ENCODE measurements at places on chromosomes 1 and 21. TPM values are rescaled to one million over a fixed set of nuclear protein-coding genes. Genes with fewer than 3 reads are reported as not detected.

DNA sequence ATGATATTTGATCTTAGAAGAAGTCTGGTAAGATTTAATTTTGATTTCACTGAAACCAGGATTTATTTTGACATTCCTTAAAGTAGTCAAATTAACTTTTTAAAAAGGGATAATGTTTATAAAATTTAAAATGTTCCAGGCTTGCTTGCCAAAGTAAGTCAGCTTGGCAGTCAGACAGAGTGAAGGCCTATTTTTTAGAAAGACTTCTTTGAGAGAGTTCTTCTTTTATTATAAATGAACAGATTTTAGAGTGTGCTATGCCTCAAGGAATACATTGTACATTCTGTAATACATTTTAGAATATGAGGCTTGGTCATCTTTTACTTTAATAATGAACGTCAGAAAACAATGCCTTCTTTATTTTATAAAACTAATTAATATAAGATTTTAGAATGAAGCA lies 138.7 kb downstream of the DISP1 start:
- no peaks in the 10 kb centered on the region for H3K36me3 ChIP-seq
- H3K4me1 ChIP-seq = no peaks in the 10 kb centered on the region
- H3K27me3 ChIP-seq = no peaks in the 10 kb centered on the region
- no peak for DNase-seq
- no peak overlapping the region for H3K4me3 ChIP-seq

The TMEM61 gene
- total RNA-seq = not detected

The FMO3 gene
- not detected for total RNA-seq

- H3K4me1 ChIP-seq = no peaks in the 10 kb centered on the region
- no peak overlapping the region for H3K4me3 ChIP-seq
- no peaks in the 10 kb centered on the region for H3K27me3 ChIP-seq
- no peak overlapping the region for H3K27ac ChIP-seq
- no peak for DNase-seq
- H3K36me3 ChIP-seq = no peaks in the 10 kb centered on the region
These were observed 153.0 kb downstream of the KCNJ6 start for GRCh38 chr21:37763298-37763697.

GRCh38 chr1:226064816-226065248 lies 2.3 kb downstream of the H3-3A start:
- H3K36me3 ChIP-seq = peaks cover 44% of the 10 kb centered on the region
- peaks cover 40% of the 10 kb centered on the region for H3K4me1 ChIP-seq
- no peaks in the 10 kb centered on the region for H3K27me3 ChIP-seq
- peak overlapping the region; percentile 72 for H3K27ac ChIP-seq
- peak; percentile 81 for DNase-seq
- H3K4me3 ChIP-seq = peak overlapping the region; percentile 85

GRCh38 chr1:151356696-151357095 lies 9.6 kb upstream of the RFX5 start:
- no peaks in the 10 kb centered on the region for H3K4me1 ChIP-seq
- no peak overlapping the region for H3K27ac ChIP-seq
- peaks cover 10% of the 10 kb centered on the region for H3K27me3 ChIP-seq
- H3K4me3 ChIP-seq = no peak overlapping the region
- no peak for DNase-seq

DNA sequence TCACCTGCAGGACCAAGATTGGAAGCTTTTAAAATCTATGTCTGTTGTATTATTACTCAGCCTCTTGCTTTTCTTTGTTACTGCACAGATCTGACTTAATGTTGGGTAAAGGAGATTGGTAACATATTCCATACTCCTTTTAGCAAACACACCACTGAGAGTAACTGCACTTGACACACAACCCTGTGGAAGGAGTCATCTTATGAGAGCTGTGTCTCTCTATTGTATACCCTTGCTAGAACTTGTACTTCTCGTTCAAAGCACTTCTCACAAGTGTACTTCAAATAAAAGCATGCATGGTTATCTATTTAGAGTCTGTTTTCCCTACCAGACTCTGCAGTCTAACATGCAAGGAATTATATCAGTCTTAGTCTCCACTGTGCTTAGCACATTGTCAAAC lies 813.4 kb downstream of the ADGRL2 start:
- DNase-seq = no peak
- H3K4me3 ChIP-seq = no peak overlapping the region
- H3K27ac ChIP-seq = no peak overlapping the region
- no peaks in the 10 kb centered on the region for H3K4me1 ChIP-seq
- no peaks in the 10 kb centered on the region for H3K36me3 ChIP-seq
- H3K27me3 ChIP-seq = no peaks in the 10 kb centered on the region

GRCh38 chr1:5349526-5349925 lies 642.7 kb downstream of the NPHP4 start:
- H3K27ac ChIP-seq = no peak overlapping the region
- H3K4me1 ChIP-seq = no peaks in the 10 kb centered on the region
- no peaks in the 10 kb centered on the region for H3K27me3 ChIP-seq
- H3K36me3 ChIP-seq = no peaks in the 10 kb centered on the region
- DNase-seq = no peak

- DNase-seq = no peak
- H3K27me3 ChIP-seq = peaks cover 7% of the 10 kb centered on the region
- peaks cover under 1% of the 10 kb centered on the region for H3K36me3 ChIP-seq
- H3K27ac ChIP-seq = no peak overlapping the region
- H3K4me3 ChIP-seq = no peak overlapping the region
- H3K4me1 ChIP-seq = peaks cover 20% of the 10 kb centered on the region
These were observed 3.4 kb upstream of the GPX7 start for GRCh38 chr1:52598729-52599128.

- H3K27ac ChIP-seq = peak overlapping the region; percentile 5
- peaks cover 17% of the 10 kb centered on the region for H3K27me3 ChIP-seq
- no peaks in the 10 kb centered on the region for H3K36me3 ChIP-seq
- no peak overlapping the region for H3K4me3 ChIP-seq
- no peak for DNase-seq
- peaks cover 7% of the 10 kb centered on the region for H3K4me1 ChIP-seq
These were observed 27.9 kb downstream of the CDCP2 start for GRCh38 chr1:54124906-54125305.

The RAB42 gene
- not detected for total RNA-seq

DNA sequence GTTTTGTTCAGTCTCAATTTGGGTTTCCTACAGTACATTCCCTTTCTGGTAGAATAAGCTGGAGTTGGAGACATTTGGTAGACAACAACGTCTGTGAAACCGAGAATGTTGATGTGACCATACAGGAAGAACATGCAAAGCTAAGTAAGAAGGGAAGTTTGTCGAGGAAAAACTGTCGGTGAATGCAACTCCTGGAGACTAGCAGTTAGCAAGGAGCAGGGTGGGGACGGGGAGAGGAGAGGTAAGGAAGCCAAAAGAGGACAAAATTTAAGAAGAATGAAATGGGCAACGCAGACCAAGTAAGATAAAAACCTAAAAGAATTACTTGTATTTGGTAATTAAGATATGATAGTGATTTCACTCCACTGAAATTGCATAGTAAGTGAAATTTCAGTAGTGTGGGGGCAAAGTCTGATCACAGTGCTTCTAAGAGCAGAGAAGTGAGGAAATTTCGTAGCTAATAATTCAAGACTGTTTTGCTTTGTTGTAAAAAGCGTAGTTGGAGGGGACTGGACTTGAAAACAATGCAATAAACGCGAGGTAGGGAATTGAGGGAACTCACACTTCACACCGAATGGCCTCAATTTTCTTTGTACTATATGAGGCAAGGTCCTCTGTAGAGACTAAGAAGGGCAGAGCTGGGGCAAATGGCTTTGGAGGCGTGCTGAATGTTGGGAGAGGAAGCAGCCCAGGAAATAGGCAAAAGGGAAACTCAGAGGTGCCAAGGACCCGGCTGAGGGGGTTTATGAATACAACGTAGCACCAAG lies 787 bp upstream of the GIPC2 start:
- H3K4me3 ChIP-seq = peak overlapping the region; percentile 81
- H3K4me1 ChIP-seq = peaks cover 32% of the 10 kb centered on the region
- no peaks in the 10 kb centered on the region for H3K36me3 ChIP-seq

DNA sequence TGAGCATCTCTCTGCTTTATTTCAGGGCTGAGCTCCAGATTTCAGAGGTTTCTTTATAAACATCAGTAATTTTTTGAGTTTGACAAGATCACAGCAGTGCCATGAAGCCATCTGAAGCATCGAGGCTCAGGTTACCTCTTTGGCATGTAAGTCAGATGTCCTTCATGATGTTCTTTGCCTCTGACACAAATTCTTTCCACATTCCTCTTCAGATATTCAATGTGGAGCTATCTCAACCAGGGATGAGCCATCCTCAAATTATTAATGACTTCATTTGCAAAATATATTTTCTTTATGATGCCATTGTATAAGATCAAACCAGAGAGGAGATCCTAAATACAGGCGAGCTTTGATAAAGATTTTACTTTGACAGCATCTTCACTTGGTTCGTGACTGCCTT lies 256.7 kb downstream of the COL11A1 start:
- no peaks in the 10 kb centered on the region for H3K4me1 ChIP-seq
- H3K36me3 ChIP-seq = no peaks in the 10 kb centered on the region
- H3K27ac ChIP-seq = no peak overlapping the region
- H3K27me3 ChIP-seq = no peaks in the 10 kb centered on the region

DNA sequence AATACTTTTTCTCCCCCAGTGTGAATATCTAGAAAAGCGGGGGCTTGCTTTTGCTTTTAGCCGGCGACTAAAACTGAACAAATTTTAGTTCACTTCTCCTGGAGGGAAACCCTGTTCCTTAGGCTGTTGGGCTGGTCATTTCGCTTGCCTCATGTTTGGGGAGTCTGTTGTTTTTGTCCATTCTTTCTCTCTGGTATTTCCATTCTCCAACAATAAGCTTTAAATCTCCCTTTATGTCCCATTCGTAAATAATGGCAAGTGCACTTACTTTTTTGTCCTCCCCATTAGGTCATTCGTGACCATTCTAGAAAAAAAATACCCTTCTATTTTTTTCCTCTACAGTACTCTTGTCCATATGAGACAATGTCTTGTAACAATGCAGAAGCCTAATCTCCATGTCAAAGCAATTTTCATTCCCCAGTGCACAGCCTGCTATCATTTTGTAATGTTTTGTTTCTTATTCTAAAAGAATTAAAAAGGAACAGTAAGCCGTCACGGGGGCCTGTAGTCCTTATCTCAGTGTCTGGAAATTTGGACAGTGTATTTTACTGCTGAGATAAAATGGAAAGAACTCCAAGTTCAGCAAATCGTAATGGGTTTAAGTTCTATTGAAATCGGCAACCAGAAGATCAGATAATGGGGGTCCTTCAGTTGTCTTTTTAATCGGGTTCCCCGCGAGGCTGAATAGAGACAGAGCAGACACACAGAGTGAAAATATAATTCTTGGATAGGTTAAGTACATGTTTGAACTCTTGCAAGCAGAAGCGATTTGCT lies 21.8 kb downstream of the PROX1 start:
- no peak overlapping the region for H3K4me3 ChIP-seq
- no peak for DNase-seq
- no peaks in the 10 kb centered on the region for H3K36me3 ChIP-seq
- no peaks in the 10 kb centered on the region for H3K4me1 ChIP-seq
- H3K27me3 ChIP-seq = peaks cover 9% of the 10 kb centered on the region

GRCh38 chr1:95407131-95407885 lies 173.3 kb downstream of the RWDD3 start:
- H3K36me3 ChIP-seq = no peaks in the 10 kb centered on the region
- H3K4me1 ChIP-seq = no peaks in the 10 kb centered on the region
- H3K4me3 ChIP-seq = no peak overlapping the region
- DNase-seq = no peak

- H3K4me3 ChIP-seq = no peak overlapping the region
- no peak overlapping the region for H3K27ac ChIP-seq
These were observed 509.4 kb downstream of the SMYD3 start for GRCh38 chr1:245997471-245998258.

DNA sequence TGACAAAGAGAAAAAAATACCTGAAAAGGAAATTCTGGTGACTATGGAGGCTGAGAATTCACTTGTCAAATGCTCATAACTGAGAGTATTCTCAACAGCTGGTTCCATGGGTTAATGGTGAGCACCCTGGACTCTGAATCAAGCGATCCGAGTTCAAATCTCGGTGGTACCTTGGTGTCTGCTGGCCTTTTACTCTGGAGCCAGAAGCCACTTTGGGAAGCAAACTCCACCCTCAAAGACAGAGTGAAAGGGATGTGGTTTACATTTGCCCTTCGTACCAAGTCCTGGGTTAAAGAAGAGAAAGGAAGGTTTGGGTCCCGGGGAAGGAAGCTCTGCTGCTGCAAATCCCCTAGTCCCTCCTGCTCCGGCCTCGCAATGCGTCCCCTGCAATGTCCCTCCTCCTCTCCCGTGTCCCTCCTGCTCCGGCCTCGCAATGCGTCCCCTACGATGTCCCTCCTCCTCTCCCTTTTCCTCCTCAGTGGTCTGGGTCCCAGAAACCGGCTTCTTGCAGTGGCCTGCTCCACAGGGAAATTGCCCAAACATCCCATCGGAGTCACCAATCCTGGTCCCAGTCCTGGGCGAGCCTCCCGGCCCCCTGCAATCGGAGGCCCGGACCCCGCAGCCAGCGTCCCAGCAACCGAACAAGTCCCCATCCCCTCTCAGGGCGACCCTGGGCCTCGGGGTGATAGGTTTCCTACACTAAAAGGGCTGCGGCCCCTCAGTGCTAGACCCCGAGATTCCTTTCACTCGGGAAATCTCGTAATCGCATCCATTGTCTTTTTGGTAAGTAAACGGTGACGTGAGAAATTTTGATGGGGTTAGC lies 129.4 kb downstream of the PPIAL4G start:
- peaks cover 87% of the 10 kb centered on the region for H3K27me3 ChIP-seq
- H3K4me3 ChIP-seq = no peak overlapping the region
- H3K4me1 ChIP-seq = peaks cover 4% of the 10 kb centered on the region
- peak; percentile 62 for DNase-seq

- H3K27me3 ChIP-seq = no peaks in the 10 kb centered on the region
- no peak overlapping the region for H3K4me3 ChIP-seq
- H3K27ac ChIP-seq = no peak overlapping the region
- no peak for DNase-seq
- no peaks in the 10 kb centered on the region for H3K4me1 ChIP-seq
These were observed 77.1 kb downstream of the PBX1 start for GRCh38 chr1:164635803-164636731.

- no peak overlapping the region for H3K4me3 ChIP-seq
- no peak for DNase-seq
- no peaks in the 10 kb centered on the region for H3K4me1 ChIP-seq
- H3K27me3 ChIP-seq = no peaks in the 10 kb centered on the region
- no peak overlapping the region for H3K27ac ChIP-seq
- H3K36me3 ChIP-seq = peaks cover 7% of the 10 kb centered on the region
These were observed 11.5 kb upstream of the NEXN start for GRCh38 chr1:77876884-77877283.

DNA sequence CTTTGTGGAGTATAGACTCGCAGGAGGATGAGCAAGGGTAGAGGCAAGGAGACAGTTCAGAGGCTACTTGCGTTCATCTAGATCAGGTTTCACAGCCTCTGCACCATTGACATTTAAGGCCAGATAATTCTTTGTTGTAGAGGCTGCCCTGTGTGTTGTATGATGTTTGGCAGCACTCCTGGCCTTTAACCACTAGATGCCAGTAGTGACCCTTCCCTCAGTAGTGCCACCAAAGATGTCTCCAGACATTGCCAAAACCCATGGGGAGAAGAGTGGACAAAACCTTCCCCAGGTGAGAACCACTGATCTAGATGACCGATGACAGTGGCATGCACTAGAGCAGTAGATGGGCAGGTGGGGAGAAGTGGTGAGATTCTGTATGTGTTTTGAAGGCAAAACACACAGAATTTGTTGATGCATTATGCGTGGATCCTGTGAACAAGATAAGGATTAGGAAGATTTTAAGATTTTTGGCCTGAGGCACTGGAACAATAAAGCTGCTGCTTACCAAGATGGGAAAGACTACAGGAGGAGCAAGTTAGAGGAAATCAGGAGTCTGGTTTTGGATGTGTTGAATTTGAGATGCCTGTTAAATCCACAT lies 9.9 kb upstream of the COG2 start:
- H3K4me1 ChIP-seq = no peaks in the 10 kb centered on the region
- peaks cover 10% of the 10 kb centered on the region for H3K27me3 ChIP-seq
- H3K27ac ChIP-seq = no peak overlapping the region
- H3K36me3 ChIP-seq = no peaks in the 10 kb centered on the region
- no peak for DNase-seq

Data from activated CD4-positive, alpha-beta T cell treated with anti-CD3 and anti-CD28 coated beads, Interleukin-2, amount 10 ng/mL, durations not matched to agents 24 days and 14 days (primary cell).